ENCODE measurements at places on chromosomes 7 and 10.

DNA sequence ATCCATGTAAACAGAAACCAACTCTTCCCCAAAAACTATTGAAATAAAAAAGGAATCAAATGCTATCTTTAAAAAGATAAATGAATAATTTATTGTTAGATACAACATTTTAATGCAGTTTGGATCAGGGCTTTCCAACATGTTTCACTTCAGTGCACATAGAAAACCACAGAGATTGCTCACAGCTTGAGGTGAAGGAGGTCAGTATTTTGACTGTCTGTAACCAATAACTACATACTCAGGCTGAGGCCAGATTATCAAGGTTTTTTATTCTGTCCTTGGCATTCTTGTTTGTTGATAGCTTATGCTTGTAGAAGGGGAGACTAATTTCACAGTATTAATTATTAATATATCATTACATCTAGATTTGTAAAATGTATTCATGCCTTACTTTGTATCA is 195.5 kb downstream of the PRKG1 start:
- H3K36me3 ChIP-seq, result no peaks in the 10 kb centered on the region
- H3K4me1 ChIP-seq, result no peaks in the 10 kb centered on the region
- DNase-seq, result no peak
- no peak overlapping the region for H3K27ac ChIP-seq
- no peaks in the 10 kb centered on the region for H3K27me3 ChIP-seq

- H3K36me3 ChIP-seq, result no peaks in the 10 kb centered on the region
- H3K4me3 ChIP-seq, result no peak overlapping the region
- no peak overlapping the region for H3K27ac ChIP-seq
- no peaks in the 10 kb centered on the region for H3K4me1 ChIP-seq
- DNase-seq, result no peak
- no peaks in the 10 kb centered on the region for H3K27me3 ChIP-seq
Observed at GRCh38 chr7:90625562-90625961, 29.4 kb downstream of the CDK14 start.

DNA sequence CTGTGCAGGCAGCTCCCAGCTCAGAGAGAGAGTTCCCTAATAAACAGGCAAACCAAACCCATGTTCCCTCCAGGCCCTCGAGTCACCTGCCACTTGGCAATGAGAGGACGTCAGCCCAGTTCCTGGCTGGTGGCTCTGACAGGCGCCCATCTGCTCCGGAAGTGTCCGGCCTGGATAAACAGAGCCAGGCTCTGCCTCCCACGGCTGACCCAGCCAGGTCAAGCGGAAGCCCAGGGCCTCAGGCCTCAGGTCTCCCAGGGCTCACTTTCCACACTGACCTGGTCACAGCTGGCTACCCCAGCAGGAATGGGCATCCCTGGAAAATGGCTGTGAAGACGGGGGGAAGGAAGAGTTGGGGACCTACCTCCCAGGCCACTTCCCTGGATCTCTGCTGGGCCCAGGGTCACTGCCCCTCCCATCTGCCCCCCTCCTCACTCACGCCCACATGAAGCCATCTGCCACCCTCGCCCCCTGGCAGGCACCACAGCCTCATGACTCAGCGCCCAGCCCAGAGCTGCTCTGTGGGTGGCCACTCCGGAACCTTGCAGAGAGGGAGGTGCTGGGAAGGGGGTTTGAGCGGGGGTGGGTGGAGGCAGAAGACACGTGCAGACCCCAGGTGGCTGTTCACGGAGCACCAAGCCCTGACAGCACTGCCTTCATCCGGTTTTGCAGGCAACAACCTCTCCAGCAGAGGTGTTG is 37.4 kb upstream of the DUSP5 start:
- H3K4me3 ChIP-seq, result no peak overlapping the region
- H3K27ac ChIP-seq, result peak overlapping the region; percentile 84
- peaks cover 71% of the 10 kb centered on the region for H3K4me1 ChIP-seq
- DNase-seq, result peak; percentile 62
- H3K36me3 ChIP-seq, result no peaks in the 10 kb centered on the region

DNA sequence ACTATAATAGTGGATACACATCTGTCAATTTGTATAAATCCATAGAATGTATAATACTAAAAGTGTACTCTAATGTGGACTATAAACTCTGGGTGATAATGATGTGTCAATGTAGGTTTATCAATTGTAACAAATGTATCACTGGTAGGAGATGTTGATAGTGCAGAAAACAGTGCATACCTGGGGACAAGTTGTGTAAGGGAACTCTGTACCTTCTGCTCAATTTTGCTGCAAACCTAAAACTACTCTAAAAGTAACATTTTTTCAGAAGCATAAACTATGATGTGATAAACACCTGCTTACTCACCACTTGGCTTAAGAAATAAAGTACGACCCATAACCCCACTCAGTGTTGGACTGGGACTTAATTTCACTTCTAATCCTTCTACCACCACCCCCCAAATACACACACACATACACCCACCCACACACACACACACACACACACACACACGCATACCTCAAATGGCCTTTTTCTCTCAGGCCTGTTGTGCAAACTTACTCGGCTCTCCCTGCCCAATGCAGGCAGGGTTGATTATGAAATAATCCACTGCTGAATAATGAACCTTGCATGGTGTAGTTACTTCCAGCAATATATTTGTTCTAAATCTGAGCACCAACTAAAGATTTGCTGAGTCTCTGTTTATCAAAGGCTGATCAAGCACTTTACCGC is 154.1 kb upstream of the KMT2E start:
- no peaks in the 10 kb centered on the region for H3K36me3 ChIP-seq
- peaks cover 7% of the 10 kb centered on the region for H3K4me1 ChIP-seq
- H3K4me3 ChIP-seq, result no peak overlapping the region

DNA sequence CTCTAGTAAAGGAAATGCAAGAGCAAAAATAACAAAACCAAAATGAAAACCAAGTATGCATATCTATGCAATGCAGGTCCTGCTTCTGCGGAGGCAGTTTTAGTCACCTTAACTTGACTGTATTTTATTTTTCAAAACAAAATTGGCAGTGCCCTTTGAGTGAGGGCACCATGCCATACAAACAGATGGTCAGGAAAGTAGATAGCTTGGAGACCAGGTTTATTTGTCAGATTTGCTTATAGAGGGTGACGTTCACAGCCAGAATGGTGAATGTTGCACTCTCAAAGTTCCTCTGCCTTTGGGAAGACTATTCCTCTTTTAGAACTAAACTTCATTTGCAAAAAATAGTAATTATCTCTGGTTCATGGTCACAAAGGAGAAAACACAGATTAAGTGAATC is 801.9 kb downstream of the ANKRD7 start:
- no peak overlapping the region for H3K4me3 ChIP-seq
- H3K27ac ChIP-seq, result no peak overlapping the region
- no peak for DNase-seq
- no peaks in the 10 kb centered on the region for H3K27me3 ChIP-seq

GRCh38 chr10:102527546-102527945 is 23.8 kb downstream of the SUFU start:
- no peak for DNase-seq
- H3K4me1 ChIP-seq, result no peaks in the 10 kb centered on the region
- peaks cover 12% of the 10 kb centered on the region for H3K36me3 ChIP-seq
- H3K27me3 ChIP-seq, result no peaks in the 10 kb centered on the region
- H3K4me3 ChIP-seq, result no peak overlapping the region

DNA sequence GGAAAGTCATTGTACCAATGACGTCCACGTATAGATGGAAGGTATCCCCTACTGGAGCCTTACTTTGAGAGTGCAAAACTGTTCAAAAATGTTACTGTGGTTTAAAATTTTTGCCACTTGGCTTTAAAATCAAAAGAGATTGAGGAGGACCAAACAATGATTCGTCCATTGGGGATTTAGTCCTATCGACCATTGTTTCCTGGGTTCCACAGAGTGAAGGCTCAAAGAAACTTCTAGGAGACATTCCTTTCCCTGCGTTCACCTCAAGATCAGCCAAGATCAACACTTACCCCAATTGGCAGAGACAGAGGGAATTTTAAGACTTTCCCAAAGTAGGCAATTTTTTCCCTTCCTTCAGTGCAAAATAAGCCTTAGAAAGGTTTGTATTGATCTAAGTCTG is 152.3 kb downstream of the NEBL start:
- no peaks in the 10 kb centered on the region for H3K36me3 ChIP-seq
- H3K27ac ChIP-seq, result no peak overlapping the region
- no peak overlapping the region for H3K4me3 ChIP-seq
- no peaks in the 10 kb centered on the region for H3K4me1 ChIP-seq
- no peak for DNase-seq

GRCh38 chr7:159231017-159231416 is 86.3 kb upstream of the VIPR2 start:
- H3K27ac ChIP-seq, result no peak overlapping the region
- no peak overlapping the region for H3K4me3 ChIP-seq
- H3K27me3 ChIP-seq, result no peaks in the 10 kb centered on the region
- H3K36me3 ChIP-seq, result no peaks in the 10 kb centered on the region
- DNase-seq, result no peak
- no peaks in the 10 kb centered on the region for H3K4me1 ChIP-seq

- DNase-seq, result no peak
- no peaks in the 10 kb centered on the region for H3K27me3 ChIP-seq
Observed at GRCh38 chr10:118769898-118770600, 15.3 kb upstream of the CACUL1 start.

- H3K27ac ChIP-seq, result no peak overlapping the region
- peaks cover 50% of the 10 kb centered on the region for H3K27me3 ChIP-seq
- peaks cover 14% of the 10 kb centered on the region for H3K4me1 ChIP-seq
- no peak for DNase-seq
- H3K4me3 ChIP-seq, result peak overlapping the region; percentile 60
Observed at GRCh38 chr10:114046087-114046458, 2.4 kb downstream of the ADRB1 start.

- DNase-seq, result no peak
- no peak overlapping the region for H3K4me3 ChIP-seq
- H3K27ac ChIP-seq, result peak overlapping the region; percentile 70
- H3K27me3 ChIP-seq, result no peaks in the 10 kb centered on the region
- peaks cover 93% of the 10 kb centered on the region for H3K36me3 ChIP-seq
Observed at GRCh38 chr10:72066318-72067284, 21.8 kb downstream of the SPOCK2 start.

GRCh38 chr7:121126801-121127534 is 138.5 kb downstream of the CPED1 start:
- no peaks in the 10 kb centered on the region for H3K36me3 ChIP-seq
- no peak for DNase-seq
- no peak overlapping the region for H3K27ac ChIP-seq
- H3K27me3 ChIP-seq, result no peaks in the 10 kb centered on the region

GRCh38 chr7:47458057-47458456 is 123.9 kb downstream of the TNS3 start:
- H3K27ac ChIP-seq, result no peak overlapping the region
- DNase-seq, result no peak
- no peaks in the 10 kb centered on the region for H3K36me3 ChIP-seq

All from thymus (tissue), 14 donors.